ENCODE measurements at places on chromosomes 5 and 9. TPM values are rescaled to one million over a fixed set of nuclear protein-coding genes. Genes with fewer than 3 reads are reported as not detected.

FST gene
- total RNA-seq, result 52.5 TPM

RPS23 gene
- 2,371 TPM for total RNA-seq

QRFP gene
- not detected for total RNA-seq

IL9 gene
- total RNA-seq, result not detected

OTP gene
- not detected for total RNA-seq

PCDHGC5 gene
- total RNA-seq, result 2.6 TPM

GARIN3 gene
- total RNA-seq, result not detected

MAP3K1 gene
- 9.5 TPM for total RNA-seq

GRCh38 chr9:126524353-126525077 is 89.2 kb upstream of the LMX1B start:
- no peak for DNase-seq

DNA sequence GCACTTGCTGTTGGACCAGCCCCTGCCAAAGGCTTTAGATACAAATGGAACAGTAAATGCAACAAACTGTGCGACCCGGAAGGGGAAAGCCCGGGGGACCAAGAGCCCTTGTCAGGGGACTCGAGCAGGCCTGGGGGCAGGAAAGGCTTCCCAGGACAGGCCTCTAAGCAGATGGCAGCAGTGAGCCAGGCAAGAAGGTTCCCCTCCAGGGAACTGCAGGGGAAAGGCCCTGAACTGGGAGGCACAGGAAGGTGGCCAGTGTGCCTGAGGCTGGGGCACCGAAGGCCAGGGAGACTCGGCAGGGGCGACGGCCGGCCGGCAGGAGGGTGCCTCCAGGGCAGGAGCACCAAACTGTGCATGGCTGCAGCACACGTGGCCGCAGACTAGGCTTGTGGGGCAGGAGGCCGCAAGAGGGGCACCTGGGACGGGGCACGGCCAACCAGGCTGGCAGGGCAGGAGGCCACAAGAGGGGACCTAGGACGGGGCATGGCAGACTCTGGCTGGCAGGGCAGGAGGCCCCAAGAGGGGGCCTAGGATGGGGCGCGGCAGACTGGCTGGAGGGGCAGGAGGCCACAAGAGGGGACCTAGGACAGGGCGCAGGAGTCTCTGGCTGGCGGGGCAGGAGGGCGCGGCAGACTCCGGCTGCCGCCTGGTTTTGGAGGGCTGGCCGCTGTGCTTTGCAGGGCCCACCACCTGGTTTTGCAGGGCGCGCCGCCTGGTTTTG is 10.0 kb downstream of the VAV2 start:
- DNase-seq, result no peak

DNA sequence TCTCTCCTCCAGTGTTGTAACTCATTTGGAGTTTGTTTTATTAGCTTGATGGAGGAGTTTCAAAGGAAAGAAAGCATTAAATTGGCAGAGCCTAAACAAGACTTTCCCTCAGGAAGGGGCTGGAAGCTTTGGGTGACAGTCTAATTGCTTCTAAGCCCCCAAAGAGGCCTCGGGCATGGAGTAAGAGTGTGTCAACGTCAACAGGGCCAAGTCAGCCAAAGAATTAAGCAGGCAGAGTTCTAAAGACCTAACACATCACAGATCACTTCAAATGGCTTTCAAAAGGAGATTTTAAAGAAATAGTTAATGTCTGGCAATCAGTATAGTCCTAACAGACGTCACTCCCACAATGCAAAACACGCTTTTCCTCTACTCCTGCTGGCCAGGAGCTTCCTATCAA is 234.5 kb downstream of the EFNA5 start:
- DNase-seq, result no peak

DNA sequence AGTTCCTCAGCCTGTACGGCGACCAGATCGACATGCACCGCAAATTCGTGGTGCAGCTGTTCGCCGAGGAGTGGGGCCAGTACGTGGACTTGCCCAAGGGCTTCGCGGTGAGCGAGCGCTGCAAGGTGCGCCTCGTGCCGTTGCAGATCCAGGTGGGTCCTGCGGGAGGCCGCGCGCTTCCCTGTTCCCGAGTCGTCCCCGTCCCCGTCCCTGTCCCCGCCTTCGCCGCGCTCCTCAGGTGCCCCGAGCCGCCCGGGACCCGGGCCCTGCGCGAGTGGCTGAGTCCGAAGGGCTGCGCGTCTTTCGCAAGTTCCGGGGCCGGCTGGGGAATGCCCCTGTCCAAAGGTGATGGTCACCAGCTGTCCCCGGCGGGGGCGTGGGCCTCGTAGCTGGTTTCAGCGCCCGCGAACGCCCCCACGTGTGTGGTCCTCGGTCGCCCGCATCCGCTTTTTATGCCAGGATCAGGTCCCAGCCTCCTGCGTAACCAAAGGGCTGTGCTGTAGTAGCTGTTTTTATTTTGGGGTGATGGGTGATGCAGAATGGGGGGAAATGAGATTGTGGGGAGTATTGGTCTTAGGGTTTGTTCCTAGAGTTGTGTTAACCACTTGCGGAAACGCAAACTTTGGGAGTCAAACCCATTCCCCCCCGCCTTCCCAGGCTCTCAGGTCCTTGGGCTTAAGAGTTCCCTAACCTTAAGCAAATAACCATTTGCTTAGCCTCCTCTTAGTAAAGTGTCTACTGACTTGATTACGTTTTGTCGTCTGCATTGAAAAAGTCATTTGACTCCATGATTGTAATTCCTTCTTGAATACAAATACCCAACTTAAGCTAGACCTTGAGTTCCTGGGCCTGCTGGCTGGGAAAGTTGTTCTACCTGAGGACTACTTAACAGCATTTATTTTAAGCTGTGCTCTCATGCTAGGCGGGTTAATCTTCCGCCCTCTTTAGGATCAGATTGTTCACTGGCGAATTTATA is 663 bp downstream of the ISOC1 start:
- peak; percentile 77 for DNase-seq

DNA sequence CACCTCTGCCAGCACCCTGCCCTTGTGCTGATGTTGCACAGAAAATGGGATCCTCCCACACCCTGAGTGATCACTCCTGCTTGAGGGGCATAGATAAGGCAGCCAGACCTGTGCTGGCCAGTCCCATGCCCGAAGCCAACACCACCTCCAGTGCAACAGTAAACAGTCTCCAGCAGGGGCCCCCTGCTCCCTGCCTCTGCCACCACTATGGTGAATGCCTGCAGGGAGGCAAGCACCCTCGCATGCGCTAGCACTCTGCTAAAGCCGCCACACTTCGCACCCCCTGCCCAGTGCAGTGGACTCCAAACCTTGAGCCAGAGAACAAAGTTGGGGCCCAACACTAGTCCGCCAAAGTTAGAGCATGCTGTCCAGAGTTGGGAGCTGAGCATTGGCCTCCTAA is 118.7 kb downstream of the PJA2 start:
- no peak for DNase-seq

GRCh38 chr5:52531105-52531504 is 256.6 kb upstream of the ITGA1 start:
- DNase-seq, result no peak

DNA sequence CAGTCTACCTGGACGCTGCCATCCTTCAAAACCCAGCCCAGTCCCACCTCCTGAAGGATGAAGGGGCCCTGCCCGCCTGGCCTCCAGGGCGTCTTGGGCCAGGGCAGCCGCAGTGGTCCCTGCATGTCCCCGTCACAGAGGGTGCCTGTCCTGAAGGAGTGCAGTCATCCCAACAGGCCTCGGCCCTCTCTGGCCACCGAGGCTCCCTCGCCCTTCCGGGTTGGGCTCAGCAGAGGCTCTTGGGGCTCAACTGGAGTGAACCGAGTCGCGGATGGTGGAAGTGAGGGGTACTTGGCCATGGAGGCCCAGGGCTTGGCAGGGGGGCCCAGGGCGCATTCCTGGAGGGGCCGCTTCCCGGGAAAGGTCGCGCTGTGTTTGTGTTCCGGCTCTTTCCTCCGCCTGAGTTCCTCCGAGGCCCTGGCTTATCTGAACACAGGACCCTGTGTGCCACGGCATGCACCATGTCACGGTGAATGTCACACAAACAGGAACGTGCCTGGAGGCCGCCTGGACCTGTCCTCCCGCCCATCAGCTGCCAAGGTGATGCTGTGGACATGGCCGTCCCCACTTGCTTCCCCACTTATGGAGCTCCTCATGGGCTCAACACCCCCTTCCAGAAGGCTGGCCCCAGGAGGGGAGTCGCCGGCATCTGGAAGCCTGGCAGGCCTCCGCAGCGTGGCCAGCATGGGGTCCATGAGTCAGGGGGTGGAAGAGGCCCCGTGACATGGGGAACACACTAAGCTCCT is 25.7 kb upstream of the OBP2B start:
- no peak for DNase-seq

DNA sequence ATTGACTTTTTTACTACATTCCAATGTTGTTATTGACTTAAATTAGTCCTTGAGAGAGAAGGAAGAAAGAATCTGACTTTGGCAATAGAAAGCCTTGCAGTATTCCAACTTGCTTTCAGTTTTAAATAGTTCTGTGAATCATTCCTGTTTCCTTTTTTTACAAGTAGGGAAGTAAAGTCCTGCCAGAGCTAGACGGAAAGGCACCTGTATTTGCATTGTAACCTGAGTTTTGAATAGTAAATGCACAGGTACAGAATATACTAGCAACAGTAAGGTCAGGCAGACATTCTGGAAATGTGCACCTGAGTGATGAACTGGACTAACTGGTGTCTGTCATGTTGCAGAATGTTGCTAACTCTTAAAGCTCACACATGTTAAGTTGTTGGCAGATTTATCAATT is 100.9 kb downstream of the PRKACG start:
- no peak for DNase-seq

GRCh38 chr9:110255034-110255462 is 1.3 kb downstream of the TXN start:
- no peak for DNase-seq

- no peak for DNase-seq
These were observed 21.6 kb upstream of the RASA1 start for GRCh38 chr5:87246061-87246460.

DNA sequence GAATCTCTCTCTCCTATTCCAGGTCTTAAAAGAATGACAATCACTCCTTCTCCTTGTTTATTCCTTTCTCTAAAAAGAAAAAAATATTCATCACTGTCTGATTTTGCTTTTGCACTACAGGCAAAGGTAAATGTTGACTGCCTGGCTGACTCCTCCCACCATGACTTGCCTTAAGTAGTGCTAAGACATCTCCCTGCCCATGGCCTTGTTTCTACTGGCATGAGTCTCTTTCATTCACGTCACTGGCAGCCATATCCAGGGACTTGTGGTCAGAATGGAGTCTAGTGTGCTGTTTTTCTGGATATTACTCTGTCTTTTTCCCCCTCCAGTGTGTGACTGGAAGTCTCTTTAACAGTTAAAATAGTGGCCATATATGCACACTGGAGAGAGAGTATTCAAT is 522.9 kb upstream of the DAB2 start:
- peak; percentile 3 for DNase-seq

GRCh38 chr9:136544548-136544963 is 1.3 kb downstream of the NOTCH1 start:
- DNase-seq, result peak; percentile 39

GRCh38 chr5:58410441-58410840 is 49.4 kb downstream of the PLK2 start:
- DNase-seq, result peak; percentile 61

GRCh38 chr5:134969166-134969565 is 1.5 kb downstream of the CATSPER3 start:
- no peak for DNase-seq

DNA sequence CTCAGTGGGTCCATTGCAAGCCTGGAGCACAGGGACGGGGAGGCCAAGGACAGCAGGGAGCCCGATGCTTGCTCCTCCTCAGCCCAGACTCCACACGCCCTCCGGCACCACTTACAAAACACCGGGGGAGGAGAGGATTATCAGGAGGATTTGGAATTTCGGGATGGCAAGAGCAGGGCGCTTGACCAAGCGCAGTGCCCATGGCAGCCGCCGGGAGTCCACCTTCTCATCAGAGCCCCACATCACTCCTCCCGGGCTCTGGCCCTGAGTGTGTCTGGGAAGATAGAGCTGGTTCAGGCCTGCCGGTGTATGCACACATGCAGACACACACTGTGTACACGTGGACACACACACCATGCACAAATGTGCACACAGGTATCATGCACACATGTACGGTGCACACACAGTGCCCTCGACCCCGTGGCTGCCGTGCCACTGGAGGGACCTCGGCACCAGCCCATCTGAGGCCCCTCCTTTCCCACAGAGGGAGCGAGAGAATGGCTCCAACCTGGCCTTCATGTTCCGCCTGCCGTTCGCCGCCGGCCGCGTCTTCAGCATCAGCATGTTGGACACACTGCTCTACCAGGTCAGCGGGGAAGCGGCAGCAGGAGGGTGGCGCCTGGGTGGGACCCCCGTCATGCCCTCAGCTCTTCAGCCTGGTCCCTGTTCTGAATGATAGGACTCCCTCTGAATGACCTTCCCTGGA is 81.7 kb downstream of the KCNT1 start:
- no peak for DNase-seq

- DNase-seq, result no peak
These were observed 80.3 kb downstream of the RCL1 start for GRCh38 chr9:4873066-4873465.

DNA sequence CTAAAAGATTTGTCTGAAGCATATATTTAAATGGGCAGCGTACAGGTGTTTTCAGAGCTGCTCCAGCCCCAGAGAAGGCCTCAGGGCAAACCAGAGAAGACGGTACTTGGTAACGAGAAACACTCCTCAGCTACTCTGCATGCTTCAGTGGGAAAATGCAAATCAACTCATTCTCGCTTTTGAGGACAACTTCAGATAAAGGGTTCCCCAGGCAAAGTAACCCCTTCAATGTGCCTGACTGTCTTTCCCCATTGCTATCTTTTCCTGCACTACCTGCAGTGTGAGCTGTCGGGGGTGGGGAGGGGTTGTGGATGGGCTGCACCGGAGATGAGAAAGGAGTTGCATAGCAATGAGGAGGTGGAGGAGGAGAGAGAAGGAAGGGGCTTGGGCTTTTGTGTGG is 339.7 kb upstream of the CLINT1 start:
- no peak for DNase-seq

DNA sequence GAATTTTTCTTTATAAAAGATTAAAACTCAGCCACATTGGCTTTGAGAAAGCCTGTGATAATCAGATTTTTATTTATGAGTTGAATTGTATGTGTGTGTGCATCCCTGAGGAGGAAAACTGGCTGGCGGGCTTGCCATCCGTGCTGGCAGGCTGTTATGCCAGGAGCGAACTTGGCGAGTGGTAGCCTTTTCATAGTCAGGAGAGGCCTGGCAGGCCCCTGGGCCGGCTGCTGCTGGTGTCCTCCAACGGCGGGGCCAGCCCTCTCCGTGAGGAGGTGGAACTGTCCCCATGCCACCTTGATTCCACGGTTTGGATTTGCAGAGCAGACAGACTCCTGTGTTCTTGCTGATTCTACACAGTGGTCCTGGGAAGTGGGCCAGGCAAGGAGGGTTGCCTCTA is 43.3 kb downstream of the ZNF618 start:
- DNase-seq, result no peak

- peak; percentile 66 for DNase-seq
These were observed 21.0 kb upstream of the ERCC6L2 start for GRCh38 chr9:95854386-95855020.
